ENCODE measurements at places on chromosomes 1 and 21.

DNA sequence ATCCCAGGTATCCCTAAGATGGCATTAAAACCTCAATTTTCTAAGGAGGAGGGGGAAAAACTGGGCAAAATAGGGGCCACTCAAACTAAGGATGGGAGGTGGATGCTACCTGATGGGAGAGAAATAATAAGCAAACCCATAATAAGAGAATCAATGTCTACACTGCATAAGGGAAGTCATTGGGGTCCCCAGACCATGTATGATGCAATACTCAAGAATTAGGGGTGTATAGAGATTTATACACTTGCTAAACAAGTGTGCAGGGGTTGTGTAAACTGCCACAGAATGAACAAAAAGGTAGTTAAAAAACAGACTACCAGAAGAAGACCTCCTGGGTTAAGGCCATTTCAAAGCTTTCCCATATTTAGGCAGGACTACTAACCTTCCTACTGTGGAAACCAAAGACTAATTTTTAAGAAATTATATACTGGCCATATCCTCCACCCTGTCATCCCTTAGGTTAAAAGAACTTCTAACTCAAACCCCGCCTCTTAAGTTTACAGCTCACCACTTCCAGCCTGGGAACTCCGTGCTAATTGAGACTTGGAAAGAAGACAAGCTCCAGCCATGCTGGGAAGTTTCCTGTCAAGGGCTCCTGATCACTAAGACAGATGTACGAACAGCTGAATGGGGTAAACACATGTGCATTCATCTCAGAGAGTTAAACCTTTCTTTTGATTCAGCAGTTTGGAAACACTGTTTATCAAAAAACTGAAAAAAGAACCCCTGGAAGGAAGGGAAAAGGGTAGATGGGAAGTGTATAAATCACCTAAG, 64.4 kb upstream of the TLR5 start:
- no peak for DNase-seq

GRCh38 chr1:197247465-197247864, 20.6 kb upstream of the CRB1 start:
- no peak for DNase-seq

- DNase-seq = no peak
Observed at GRCh38 chr1:3795453-3796214, 664 bp downstream of the LRRC47 start.

- DNase-seq = no peak
Observed at GRCh38 chr1:173328961-173329360, 121.8 kb upstream of the TNFSF4 start.

- no peak for DNase-seq
Observed at GRCh38 chr21:18524097-18524880, 120.7 kb upstream of the TMPRSS15 start.

DNA sequence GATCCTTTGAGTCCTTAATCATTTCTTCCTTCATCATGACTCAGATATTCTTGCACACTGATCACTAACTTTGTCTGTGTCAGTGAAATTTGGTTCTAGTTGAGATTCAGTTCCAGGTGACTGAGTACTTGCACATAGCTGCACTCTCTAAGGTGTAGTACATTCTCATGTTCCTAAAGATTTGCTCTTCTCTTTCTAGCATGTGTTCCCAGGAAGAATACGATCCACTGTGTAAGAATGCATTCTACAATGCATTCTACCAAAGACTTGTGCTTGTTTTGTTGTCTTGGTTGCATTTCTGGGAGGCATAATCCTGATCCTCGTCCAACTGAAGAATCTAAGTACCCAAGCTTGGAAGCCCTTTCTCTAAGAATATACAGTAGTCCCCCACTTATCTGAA, 104.3 kb upstream of the CDC42BPA start:
- DNase-seq = no peak

- DNase-seq = no peak
Observed at GRCh38 chr1:231357831-231358354, 19.8 kb downstream of the SPRTN start.
